ENCODE measurements at places on chromosomes 5 and 9.

GRCh38 chr5:57532513-57533497, 50.2 kb upstream of the ACTBL2 start:
- DNase-seq = peak; percentile 30

- no peak for DNase-seq
These were observed 13.0 kb downstream of the TNIP1 start for GRCh38 chr5:151067632-151068432.

DNA sequence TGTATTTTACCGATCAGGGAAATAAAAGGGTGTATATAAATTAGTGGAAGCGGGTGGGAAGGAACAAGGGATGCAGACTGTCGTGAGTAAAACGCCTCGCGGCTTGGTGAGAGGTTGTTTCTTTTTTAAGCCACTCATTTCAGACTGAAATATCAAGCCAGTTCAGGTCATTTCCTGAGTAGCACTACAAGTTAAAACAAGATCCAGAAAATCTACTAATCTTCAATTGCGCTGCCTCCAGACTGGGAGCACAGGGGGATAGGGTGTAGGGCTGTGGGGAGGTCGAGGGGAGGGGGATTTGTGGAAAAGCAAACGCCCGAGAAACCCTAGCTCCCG, 140.8 kb downstream of the TSSK1B start:
- DNase-seq = peak; percentile 55

GRCh38 chr9:629146-629545, 212.4 kb upstream of the DMRT1 start:
- DNase-seq = peak; percentile 49
